Non-pigmented ciliary epithelial cell (primary cell): ENCODE measurements at places on chromosomes 2 and 18.
A peak's percentile ranks its signal among the peaks of the same experiment; 100 is the strongest.

- DNase-seq: no peak
These were observed 13.4 kb downstream of the PPP1R7 start for GRCh38 chr2:241163601-241164118.

- no peak for DNase-seq
These were observed 14.1 kb downstream of the CTDP1 start for GRCh38 chr18:79693561-79694205.

DNA sequence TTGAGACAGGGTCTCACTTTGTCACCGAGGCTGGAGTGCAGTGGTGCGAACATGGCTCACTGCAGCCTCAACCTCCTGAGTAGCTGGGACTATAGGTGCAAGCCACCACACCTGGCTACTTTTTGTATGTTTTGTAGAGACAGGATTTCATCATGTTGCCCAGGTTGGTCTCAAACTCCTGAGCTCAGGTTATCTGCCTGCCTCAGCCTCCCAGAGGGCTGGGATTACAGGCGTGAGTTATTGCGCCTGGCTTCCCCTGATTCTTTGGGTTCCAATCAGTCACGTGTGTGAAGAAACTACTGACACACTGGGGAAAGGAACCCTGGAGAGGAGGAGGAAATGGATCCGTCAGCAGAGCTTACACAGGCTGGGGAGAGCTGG, 22.3 kb upstream of the RAB10 start:
- DNase-seq: no peak

GRCh38 chr2:196314780-196315179, 143.4 kb upstream of the STK17B start:
- no peak for DNase-seq

DNA sequence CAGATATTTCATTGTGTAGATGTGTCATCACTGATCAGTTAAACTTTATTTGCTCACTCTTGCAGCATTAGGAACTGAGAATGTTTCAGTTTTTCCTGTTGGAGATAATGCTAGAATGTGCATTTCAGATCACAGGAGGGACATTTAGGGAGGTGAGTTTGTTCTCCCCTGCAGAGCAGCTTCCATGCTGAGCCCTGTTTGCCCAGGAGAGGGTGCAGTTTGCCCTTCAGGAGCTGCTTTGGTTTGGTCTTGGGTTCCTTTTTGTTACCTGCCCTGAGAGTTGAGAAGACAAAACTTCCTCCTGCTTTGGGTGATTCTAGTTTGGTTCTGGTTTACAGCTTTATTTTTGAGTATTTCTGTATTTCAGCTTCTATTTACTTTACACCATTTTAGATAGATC, 49.9 kb downstream of the DGKD start:
- DNase-seq: no peak

GRCh38 chr2:42881732-42882131, 89.3 kb upstream of the HAAO start:
- DNase-seq: no peak

GRCh38 chr2:188518381-188518780, 226.7 kb downstream of the GULP1 start:
- DNase-seq: no peak

GRCh38 chr18:11849841-11850634, 1.2 kb upstream of the CHMP1B start:
- peak; percentile 83 for DNase-seq

GRCh38 chr2:74179063-74179865, 585 bp upstream of the MOB1A start:
- DNase-seq: no peak

- DNase-seq: no peak
These were observed 3.7 kb upstream of the SIX3 start for GRCh38 chr2:44937688-44938240.

DNA sequence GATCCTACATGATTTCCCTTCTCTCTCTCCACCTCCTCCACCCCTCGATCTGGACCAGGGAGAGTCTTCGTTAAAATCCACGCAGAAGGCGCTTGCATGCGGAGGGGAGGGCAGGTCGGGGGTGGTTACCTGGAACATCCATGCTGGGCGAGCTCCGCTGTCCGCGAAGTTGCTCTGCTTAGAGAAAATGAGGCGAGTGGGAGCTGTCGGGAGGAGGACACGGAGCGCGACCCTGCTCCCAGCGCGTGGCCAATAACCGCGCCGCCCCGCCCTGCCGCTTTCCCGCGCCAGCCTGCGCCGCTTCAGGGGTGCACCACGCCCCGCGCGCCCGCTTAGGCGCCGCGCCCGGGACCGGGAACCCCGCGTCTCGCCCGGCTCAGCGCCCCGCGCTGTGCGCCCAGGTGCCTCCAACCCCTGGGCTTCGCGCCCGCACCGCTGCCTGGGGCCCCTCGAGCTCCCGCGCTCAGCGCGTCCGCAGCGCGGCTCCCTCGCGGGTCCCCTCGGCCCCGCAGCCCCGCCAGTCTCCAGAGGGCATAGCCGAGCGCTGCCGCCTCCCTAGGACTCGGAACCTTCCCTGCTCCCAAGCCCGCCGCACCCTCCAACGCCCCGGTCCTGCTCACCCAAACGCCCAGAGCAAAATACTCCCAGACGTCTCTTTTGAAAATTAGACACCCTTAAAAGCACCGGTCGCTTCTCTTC, 636 bp downstream of the CBLN2 start:
- DNase-seq: no peak

GRCh38 chr2:33607251-33607721, 8.2 kb upstream of the FAM98A start:
- DNase-seq: no peak

- DNase-seq: no peak
These were observed 48.5 kb downstream of the SERPINB7 start for GRCh38 chr18:63823516-63824219.

DNA sequence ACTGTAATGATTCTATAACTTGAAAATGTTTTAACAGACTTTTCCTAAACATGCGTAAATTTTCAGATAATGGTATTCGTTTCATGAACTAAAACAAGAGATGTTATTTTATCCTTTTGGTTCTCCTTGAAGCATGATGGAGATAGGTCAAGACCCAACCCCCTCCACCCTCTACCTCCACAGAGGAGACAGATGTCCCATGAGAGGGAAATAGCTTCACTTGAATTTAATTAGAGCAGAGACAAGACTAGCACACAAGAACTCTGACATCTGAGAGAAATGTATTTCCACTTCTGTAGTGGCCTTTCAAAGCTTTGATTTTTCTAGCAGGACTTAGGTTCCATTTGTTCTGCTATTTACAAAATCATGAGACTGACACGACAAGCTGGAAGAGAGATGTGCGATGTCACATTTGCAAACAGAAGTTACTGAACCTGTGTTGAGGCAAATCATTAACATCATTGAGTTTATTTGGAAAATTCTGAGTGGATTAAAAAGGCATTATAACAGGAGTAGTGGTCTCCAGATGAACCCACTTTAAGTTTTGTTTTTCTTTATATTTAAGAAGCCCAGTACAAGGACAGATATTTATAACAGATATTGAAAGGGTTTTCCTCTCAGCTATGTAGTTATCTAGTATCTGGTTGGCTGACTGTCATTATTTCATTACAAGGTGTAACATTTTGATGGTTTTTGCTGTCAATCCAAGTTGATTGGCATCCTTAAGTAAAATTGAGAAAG, 276.2 kb downstream of the ASXL3 start:
- no peak for DNase-seq

DNA sequence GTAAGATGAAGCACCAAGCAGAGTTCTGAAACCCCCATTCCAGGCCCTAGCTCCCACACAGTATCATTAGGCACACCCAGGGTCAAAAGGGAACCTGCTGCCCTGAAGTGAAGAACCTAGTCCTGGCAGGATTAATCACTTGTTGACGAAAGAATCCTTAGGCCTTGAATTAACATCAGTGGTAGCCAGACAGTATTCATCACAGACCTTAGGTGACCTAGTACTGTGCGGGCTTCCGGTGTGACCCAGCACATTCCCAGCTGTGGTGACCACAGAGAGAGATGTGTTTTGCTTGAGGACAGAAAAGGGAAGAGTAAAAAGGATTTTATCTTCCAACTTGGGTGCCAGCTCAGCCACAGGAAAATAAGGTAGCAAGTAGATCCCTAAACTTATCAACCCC, 1071.4 kb upstream of the FAM98A start:
- no peak for DNase-seq

- DNase-seq: no peak
These were observed 77.1 kb downstream of the SPIRE1 start for GRCh38 chr18:12580630-12581342.

- no peak for DNase-seq
These were observed 78.6 kb downstream of the FAM228A start for GRCh38 chr2:24253303-24253919.

DNA sequence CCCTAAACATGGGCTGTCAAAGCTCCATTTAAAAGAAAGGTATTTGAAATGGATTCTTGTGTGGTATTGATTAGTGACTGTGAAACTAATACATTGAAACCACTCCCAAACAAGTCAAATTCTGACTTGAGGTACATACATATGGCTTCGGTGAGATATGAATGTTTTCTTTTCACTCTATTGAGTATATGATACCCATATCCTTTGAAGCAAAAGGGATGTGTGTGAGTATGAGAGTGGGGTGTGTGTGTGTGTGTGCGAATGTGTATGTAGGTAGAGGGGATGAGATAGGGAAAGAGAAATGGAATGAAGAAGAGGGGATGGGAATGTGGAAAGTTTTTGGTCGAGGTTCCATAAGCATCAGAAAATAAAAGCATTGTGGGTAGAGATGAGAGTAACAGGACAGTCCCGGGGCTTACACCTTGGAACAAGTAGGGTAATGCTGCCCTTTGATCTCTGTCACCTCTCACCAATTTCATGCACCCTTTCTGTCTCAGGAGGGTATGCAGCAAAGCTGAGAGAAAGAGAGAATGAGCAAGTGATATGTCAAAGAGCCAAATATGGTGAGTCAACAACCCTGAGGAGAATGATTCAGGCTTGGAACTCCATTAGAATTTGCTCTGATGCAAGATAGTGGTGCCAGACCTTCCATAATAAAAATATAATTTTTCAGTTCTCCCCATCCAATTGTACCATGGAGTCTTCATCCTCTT, 64.0 kb upstream of the ZEB2 start:
- peak; percentile 57 for DNase-seq

DNA sequence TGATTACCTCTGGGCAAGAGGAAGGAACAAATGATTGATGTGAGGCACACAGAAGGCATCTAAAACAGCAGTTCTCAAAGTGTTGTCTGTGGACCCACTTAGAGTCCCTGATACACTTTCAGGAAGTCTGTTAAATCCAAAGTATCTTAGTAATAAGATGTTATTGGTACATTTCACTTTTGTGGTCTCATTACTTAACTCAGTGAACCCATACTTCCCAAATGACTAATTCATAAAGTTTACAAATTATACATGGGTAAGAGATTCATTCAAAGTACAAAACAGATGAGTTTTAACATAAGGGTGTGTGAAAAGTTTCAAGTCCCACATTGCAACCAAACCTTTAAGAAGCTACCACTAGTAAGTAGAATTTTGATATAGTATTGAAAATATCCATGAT, 440.5 kb downstream of the NUP35 start:
- DNase-seq: no peak

DNA sequence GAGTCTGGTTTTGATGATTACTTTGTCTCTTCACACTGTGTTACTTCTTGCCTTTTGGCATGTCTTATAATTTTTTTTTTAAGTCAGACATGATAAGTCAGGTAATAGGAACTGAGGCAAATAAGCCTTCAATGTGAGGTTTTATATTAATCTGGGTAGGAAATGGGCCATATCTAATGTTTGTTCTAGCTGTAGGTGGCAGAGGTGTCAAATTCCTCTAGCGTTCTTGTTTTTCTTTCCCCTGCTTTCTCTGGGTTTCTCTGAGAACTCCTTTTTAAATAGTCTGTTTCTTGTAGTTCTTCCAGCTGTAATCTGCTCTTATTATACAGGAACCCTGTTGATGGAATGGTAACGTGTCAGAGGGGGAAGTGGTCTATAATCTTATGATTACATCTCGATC, 5.7 kb downstream of the SP140 start:
- no peak for DNase-seq

DNA sequence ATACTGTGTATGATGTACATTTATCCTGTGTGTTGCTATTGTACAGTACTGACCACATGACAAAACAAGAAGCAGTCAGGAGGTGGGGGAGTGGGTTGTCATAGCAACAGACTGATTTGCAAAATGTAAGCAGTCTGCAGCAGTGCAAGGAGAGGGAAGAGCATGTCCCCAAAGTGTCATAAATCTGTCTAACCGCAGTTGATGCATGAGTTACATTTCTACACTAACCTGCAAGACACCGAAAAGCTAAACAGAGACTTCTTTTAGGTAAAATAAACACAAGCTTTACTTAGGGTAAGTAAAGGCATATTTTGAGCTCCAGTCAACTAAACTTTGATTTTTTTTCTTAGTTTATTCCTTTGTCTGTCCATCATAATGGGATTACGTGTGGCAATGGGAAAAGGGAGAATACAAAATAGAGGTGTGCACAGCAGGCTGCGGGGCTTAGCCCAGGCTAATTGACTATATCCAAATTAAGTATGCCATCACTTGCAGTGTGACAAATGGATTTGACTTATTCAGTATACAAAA, 134.5 kb downstream of the MEIS1 start:
- DNase-seq: no peak
